ENCODE measurements at places on chromosomes 4 and X.

GRCh38 chr4:67714248-67714583 is 13.3 kb upstream of the UBA6 start:
- no peak for DNase-seq

GRCh38 chr4:111542056-111542455 is 603.2 kb upstream of the FAM241A start:
- no peak for DNase-seq

GRCh38 chrX:129123795-129124194 is 399.5 kb downstream of the SMARCA1 start:
- DNase-seq, result no peak

- no peak for DNase-seq
Observed at GRCh38 chr4:127209580-127210095, 423.1 kb upstream of the INTU start.

DNA sequence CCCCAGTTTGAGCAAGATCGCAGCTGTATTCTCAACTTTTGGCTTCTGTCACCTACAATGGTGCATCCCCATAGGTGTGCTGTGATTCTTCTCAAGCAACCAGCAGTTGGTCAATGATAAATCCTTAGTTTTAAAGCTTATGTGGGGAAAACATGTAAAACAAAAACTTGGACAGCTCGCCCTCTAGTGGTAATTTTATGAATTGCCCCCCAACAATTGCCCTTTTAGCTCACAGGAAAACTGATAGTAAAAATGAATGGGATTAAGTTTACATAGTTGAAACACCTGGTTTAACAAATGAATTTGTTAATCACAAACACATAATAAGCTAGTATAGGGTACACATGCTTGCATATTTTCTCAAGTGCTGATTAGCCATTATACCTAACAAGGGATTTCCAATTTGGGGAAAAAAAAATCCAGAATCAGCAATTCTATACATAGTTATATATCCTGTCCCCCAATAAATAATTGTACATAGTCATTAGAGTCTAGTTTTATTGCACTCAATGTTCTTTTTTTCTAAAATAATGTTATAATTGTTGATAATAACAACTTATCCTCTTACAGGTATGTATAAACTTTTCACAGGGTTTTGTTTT is 30.1 kb downstream of the TEX13A start:
- no peak for DNase-seq

DNA sequence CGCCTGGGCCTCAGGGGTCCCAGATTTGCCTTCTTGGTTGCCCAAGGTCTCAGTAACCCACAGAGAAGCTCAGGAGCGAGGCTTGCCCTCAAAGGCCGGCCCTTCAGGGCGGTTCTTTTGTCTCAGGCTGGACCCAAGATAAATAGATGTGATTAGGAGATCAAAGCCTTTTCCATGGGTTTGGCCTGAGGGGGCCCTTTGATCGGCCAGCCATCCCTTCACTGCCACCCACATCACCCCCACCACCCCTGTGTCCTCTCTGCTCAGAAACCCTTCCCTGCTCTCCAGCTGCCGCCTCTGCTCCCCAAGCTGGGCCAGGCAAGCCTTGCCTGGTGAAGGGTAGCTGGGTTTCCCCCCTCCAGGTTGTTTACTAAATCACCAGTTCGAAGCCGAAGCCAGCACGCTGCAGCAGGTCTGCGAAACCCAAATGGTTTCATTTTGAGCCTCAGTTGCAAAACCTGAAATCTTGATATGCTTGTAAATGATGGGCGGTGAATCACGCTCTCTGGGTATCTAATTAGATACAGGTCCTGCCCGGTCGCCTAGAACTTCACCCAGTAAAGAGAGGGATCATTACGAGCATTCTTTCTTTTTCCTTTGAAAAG is 202.6 kb upstream of the BCOR start:
- no peak for DNase-seq

DNA sequence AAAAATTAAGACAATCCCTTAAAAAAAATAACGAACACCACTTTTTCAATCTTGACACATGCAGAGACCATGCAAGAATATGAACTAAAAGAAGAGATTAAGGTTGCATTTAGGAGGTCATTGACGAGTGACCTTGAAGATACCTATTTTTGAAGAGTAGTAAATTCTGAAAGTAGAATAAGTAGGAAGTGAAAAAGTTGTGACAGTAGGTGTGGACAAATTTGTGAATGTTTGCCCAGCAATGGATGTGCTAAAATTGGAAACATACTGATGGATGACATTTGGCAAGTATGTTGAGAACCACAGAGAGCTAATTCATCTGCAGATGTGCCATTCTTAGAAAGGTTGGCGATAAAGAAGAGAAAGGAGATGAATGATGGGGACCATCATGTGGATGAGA is 213.7 kb upstream of the VCX3A start:
- DNase-seq, result no peak

- no peak for DNase-seq
Observed at GRCh38 chrX:78619834-78620233, 39.3 kb downstream of the RTL3 start.

Data from inflammatory macrophage (primary cell).